Suppressor macrophage (primary cell): ENCODE measurements at places on chromosomes 12 and 14.

GRCh38 chr12:121297435-121297991 lies 1.0 kb upstream of the CAMKK2 start:
- DNase-seq = peak; percentile 68

- DNase-seq = peak; percentile 86
Observed at GRCh38 chr12:64782191-64782876, 23.1 kb upstream of the GNS start.

DNA sequence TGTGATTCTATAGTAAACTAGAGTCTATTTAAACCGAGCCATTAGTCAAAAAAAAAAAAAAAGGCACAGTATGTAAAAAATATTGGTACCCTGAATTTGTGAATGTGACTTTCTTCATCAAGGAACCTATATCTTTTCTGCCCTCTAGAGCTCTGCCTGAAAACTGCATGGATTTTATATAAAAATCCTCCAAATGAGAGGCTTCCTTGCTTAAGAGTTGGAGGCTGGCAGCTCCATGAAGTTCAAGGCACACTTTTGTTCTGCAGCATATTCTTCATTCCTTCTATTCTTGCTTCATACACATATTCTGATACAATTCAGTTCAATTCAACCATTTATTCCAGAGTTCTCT lies 23.1 kb upstream of the NKX2-8 start:
- no peak for DNase-seq

GRCh38 chr12:101671833-101672232 lies 25.6 kb upstream of the CHPT1 start:
- DNase-seq = peak; percentile 43

- DNase-seq = peak; percentile 87
Observed at GRCh38 chr12:24991209-24992049, 42.5 kb upstream of the BCAT1 start.

GRCh38 chr14:80764496-80764895 lies 177.0 kb downstream of the CEP128 start:
- no peak for DNase-seq

- no peak for DNase-seq
Observed at GRCh38 chr12:91785655-91786498, 359.8 kb downstream of the BTG1 start.

- DNase-seq = peak; percentile 25
Observed at GRCh38 chr12:89731089-89731488, 22.5 kb upstream of the ATP2B1 start.

GRCh38 chr14:76772300-76773187 lies 11.3 kb downstream of the VASH1 start:
- peak; percentile 98 for DNase-seq

DNA sequence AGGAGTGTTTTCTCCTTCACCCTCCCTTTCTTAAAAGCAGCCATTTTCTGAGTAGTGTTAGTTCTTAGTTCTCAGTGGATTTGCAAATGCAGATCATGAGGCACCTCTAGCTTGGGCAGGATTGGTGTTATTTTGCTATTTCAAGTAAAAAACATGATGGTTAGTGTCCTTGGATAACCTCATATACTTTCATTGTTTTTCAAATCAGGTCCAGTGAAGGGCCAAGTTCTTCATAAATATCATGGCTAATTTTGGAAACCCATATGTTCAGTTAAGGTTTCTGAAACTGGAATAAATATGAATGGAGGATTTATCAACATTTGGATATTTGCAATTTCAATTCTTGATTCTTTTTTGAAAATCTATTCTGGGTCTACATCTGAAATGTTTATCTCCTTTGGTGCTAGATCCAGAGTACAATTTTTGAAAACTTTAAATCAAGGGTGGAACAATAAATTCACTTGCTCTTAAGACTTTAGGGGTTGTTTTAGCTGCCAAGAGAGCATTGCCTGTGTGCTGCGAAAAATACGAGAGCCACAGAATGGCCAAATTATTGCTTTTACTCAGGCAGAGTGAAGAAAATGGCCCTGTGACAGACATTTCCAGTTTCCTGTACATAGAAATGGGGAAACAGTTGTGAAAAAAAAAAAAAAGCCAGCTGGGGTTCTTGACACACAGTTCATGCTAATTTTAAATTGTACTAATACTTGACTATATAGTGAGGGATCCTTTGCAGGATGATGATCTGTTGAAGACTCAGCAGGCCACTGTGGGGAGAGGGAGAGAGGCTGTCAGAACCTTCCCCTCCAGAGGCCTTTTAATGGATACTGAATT lies 104.6 kb downstream of the BICD1 start:
- DNase-seq = peak; percentile 59

- no peak for DNase-seq
Observed at GRCh38 chr14:103542605-103543088, 13.7 kb downstream of the TRMT61A start.

GRCh38 chr14:99779751-99780150 lies 13.5 kb upstream of the EML1 start:
- no peak for DNase-seq

GRCh38 chr12:53973236-53974042 lies 513 bp downstream of the HOXC11 start:
- DNase-seq = no peak

GRCh38 chr14:88929656-88930436 lies 105.4 kb downstream of the TTC8 start:
- peak; percentile 19 for DNase-seq

- DNase-seq = no peak
Observed at GRCh38 chr12:6650832-6651231, 3.6 kb upstream of the ACRBP start.

DNA sequence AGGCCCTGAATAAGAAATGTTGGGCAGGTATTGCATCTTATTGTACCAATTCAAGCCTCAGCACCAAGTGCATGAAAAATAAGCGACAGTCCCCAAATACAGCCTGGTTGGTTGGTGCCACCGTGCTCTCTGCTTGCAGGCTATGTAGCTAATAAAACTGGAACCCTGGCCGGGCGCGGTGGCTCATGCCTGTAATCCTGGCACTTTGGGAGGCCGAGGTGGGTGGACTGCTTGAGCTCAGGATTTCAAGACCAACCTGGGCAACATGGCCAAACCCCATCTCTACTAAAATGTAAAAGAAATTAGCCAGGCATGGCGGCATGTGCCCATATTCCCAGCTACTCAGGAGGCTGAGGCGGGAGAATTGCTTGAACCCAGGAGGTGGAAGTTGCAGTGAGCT lies 25.5 kb downstream of the FOXN3 start:
- no peak for DNase-seq

GRCh38 chr14:99177046-99177655 lies 94.8 kb downstream of the BCL11B start:
- DNase-seq = no peak
